BJ (cell line): ENCODE measurements at places on chromosomes 5 and 9.
A peak's percentile ranks its signal among the peaks of the same experiment; 100 is the strongest.

- DNase-seq, result no peak
These were observed 18.7 kb downstream of the ORM2 start for GRCh38 chr9:114348261-114348905.

- DNase-seq, result no peak
These were observed 66.5 kb downstream of the PTCD2 start for GRCh38 chr5:72386639-72387038.

- no peak for DNase-seq
These were observed 4.4 kb downstream of the S1PR3 start for GRCh38 chr9:88995627-88996026.

DNA sequence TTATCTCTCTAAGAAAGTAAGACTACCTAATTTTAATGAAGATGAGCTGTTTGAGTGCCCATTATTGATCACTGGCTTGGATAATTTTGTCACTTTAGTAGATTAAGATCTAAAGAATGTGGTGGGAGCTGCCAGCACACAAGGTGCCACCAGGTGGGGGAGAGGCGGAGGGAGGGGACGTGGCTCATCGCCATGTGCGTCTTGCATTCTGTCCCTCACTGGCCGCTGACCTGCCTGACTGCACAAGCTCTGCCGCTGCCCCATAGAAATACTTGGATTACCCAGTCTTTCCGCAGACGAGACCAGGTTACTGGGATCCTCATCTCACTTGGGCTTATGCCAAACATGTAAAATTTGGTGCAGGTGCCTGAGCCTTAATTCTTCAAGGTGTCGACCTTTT lies 37.6 kb downstream of the RHOBTB3 start:
- no peak for DNase-seq

DNA sequence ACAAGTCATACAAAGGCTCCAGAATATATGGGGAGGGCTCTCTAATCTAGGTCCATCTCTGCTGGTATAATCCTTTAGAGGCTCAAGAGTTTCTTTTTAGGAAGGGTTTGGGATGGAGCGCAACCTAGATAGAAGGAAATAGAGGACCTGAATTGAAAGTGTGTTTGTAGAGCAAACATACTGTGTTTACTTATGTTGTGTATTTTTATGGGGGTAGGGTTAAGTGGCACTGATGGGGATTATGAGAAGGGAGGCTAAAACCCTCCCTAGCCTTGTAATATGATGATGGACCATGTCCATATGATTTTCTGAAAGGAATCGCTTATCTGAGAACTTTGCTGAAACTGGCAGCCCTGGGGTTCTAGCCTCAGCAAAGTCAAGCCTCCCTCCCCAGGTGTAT lies 4.4 kb upstream of the ELL2 start:
- DNase-seq, result no peak

DNA sequence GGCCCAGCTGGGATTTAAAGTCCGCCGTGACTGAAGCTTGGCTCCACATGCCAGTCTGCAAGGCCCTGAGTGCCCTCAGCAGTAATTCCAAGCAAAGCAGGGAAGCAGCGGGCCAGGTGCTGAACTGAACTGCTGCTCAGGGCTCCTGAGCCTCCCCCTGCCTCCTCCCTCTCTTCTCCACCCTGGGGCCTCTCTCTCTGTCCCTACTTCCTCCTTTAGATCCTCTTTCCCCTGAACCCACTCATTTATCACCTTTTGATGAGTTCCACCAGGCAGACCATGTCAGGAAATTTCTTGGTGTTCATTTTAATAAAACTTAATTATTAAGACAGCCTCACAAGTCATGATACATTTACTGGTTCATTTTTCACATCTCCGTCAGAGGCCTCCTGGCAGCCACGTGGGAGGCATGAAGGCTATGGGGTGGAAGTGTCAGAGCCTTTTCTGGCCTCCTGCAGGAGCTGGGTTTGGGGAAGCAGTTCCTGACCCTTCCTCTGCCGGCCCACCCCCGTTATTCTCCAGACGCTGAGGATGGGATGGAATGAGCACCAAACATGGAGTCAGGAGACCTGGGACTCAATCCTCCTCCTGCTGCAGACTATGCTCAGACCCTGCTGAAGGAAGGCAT lies 32.2 kb upstream of the KCNIP1 start:
- no peak for DNase-seq

DNA sequence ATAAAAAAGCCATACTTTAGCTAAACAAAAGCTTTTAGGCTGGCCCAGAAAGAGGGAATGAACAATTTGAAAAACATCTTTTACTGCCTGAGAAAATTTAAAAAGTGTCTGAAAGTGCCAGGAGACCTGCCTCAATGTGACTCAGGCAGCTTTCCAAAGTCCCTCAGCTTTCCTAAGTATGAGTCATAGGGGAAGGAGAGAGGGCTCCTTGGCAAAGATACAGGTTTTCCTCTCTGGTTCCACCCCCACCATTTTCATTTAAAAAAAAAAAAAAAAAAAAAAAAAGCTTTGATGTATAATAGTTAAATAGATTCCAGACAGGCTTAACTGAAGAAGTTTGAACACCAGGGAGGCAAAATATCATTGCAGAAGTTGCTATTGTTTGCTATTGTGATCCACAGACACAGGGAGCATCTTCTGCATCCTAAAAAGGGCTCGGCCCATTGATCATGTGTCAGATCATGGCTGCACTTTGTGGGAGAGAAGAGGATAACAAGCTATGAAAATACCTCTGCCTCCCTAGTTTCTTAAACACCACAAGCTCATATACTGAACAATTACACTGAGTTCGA lies 71.5 kb downstream of the MRPS27 start:
- peak; percentile 84 for DNase-seq

DNA sequence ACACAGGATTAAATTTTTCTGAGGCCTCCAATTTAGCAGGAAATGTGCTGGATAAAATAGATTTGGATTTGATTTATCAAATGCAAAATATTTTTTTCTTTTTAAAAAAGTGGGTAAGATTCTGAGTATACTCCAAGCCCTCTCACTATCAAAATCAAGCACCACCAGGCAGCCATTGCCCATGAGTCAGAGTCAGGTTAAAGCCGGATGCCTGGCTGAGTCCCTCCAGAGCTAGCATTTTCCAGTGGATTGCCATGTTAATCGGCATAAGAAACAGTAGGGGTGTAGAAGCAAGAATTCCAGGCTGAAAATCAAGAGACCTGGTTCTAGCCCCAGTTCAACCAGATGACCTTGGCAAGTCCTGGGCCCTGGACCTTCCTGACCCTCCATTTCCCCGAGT lies 85.3 kb downstream of the FAM114A2 start:
- DNase-seq, result no peak

DNA sequence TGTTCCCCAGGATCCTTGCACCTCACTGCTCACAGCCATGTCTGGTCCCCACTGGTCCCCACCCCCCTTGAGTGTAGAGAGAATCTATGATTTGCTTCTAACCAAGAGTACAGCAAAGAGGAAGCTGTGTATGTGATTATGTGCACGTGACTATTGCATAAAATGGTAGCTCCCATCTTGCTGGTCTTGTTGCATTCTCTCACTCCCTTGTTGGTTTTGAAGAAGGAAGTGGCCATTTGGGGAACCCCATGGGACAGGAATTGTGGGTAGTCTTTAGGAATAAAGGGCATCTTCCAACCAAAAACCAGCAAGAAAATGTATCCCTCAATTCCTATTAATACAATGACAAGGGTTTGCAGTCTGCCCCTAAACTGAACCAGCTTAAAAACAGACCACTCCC lies 5.2 kb upstream of the FCN2 start:
- no peak for DNase-seq

DNA sequence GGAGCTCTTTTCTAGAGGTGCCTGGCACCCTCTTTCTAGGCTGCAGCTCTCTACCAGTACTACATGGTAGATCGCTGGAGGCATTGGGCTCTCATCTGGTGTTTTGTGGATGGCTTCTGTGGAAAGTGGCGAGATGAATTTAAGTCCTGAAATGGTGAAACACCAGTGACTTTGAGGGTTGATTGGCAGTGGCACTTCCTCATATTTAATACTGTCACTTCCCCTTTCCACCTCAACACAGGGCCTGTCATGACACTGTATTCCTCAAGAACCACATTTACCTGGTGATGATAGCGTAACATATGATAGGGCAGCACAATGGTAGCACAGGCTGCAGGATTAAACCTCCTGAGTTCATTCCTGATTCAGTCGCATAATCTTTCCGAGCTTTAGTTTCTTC lies 132.1 kb downstream of the KDM4C start:
- DNase-seq, result no peak
